ENCODE measurements at places on chromosomes 16 and 17.
A peak's percentile ranks its signal among the peaks of the same experiment; 100 is the strongest.

GRCh38 chr17:31825961-31826691, 32.9 kb downstream of the COPRS start:
- DNase-seq: no peak

DNA sequence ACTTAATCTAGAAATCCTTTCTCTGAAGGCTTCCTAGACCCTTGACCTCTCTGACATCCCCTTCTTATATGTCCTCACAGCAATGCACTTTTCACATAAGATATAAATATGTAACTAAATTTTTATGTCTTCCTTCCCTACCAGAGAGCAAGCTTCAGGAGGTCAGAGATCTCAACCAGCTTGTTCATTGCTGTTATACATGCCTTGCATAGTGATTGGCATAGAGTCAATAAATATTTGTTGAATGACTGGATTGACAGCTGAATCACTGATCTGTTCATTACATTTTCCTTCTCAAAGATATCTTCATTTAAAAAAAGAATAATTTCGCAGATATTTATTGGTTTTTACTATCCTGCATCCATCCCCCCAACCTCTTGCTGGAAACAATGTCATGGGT, 29.5 kb downstream of the HYDIN start:
- no peak for DNase-seq

- DNase-seq: no peak
Measured at GRCh38 chr16:11291091-11291703, 10.1 kb upstream of the PRM1 start.

DNA sequence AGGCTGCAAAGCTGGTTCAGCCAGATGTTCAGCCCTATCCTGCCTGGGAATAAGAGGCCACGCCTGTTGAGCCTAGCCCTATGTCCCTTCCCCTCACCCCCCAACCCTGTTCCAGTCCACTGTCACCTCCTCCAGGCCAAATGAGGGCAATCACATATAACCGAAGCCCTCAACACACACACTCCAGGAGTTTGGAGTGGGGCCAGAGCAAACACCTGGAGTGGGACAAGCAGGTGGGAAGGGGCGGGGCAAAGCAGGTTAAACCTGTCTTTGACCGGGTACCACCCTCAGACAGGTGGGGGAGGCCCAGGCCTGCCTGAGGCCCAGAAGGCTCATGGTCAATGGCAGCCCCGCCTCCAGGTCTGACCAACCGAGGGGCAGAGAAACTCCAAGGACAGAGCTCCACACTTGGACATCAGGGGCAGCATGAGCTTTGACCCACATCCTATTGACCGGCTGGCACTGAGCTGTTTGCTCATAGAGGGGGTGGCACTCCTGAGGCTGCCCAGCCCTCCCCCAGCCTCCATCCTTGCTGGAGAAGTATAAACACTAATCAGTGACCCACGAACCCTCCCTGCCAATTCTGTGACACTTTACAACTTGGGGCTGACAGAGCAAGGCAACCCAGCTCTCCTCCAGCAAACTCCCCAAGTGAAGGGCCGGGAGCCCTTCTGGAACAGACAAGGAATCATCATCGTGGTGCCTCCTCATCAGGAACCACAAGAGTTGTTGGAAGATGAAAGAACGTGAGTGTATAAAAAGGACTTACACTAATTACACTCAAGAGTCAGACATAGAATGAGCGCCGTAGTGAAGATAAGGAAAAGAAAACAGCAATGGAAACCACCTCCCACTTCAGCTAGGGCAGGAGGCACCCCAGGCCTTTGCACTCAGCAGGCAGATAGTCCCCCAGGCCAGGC, 1.5 kb downstream of the ESRP2 start:
- no peak for DNase-seq

DNA sequence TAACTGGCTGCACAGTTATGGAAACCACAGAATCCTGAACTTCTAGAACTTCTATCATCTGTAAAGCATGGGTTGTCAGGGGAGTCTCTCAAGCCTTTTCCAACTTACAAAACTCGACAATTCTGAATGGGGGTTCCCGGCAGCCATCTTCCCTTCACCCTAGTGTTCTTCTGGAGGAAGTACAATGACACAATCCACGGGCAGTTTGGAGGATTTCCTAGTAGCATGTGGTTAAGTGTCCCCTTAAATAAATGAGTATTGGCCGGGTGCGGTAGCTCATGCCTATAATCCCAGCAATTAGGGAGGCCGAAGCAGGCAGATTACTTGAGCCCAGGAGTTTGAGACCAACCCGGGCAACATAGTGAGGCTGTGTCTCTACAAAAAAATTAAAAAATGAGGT, 2.1 kb downstream of the SLC16A6 start:
- peak; percentile 82 for DNase-seq

DNA sequence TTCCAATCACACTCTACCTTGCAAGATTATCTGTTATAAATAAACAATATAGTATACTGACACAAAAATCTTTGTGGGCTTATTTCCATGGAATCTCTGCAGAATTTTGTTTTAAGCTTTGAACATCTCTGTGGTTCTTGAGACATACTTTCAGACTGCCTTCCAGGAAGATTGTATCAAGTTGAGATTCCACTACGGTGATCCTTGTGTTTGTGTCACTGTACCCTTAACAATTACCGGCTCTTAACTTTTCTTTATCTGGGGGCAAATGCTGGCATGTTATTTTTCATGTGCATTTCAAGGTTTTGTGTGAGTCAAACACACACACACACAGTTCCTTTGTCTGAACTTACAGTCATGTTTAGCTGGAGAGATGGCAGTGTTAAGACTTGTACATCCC, 472.7 kb upstream of the HSBP1 start:
- DNase-seq: no peak

- DNase-seq: peak; percentile 39
Measured at GRCh38 chr16:3182608-3183444, 5.2 kb upstream of the OR1F1 start.

DNA sequence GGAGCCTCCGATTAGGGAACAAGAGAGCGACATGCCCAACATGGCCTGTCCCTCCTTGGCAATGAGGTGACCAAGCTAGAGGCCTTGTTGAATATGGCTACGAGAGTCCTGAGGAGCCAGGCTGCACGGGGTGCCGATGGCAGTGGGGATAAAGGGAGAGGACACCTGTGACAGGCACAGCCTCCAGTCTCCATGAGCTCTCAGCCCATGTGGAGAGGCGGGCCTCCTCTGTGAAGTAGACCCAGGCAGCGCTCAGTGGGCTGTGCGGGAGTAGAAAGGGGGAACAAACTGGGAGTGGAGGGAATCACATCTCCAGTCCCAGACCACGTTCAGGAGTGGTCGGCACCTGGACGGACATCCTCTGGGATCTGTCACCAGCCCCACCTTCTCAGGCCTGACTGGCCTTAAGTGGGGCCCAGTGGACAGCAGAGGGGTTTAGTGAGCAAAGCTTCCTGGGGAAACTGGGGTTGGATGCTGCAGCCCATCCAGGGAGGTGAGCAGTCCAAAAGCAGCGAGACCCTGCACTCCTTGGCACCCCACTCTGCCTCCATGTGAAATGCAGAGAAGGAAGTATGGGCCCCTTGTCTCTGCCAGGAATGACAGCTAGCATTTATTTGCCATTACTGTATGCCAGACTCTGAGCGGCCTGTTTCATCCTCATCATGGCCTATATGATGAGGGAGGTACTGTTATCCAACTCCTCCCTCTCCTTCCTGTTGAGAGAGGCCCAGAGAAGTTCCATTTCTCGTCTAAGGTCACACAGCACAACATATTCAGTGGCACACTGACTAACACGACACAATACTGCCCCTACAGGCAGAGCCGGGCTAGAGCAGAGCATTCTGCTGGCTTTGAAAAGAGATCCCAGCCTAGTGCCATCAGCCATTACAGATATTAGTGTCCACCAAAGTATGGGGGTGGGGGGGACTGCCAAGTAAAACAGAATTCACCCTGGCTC, 4.5 kb upstream of the TMEM92 start:
- peak; percentile 74 for DNase-seq

DNA sequence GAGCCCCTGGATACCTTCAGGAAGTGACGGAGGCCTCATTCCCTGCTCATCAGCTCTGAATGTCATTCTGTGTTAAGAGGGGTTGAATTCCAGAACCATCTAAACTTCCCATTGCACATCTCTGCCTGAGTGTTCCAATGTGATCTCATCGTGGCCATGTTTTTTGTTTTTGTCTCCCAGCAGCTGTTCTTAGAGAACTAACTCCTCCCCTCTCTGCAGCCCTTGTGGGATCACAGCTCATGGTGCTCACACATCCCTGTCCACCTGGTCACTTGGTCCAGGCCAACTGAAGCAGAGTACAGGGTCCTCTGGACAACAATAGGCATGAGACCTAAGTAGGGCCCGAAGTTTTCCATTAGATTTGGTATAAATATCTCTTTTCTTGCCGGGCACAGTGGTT, 6.0 kb upstream of the SYT17 start:
- no peak for DNase-seq

GRCh38 chr17:71011391-71011790, 842.1 kb downstream of the KCNJ2 start:
- DNase-seq: no peak

DNA sequence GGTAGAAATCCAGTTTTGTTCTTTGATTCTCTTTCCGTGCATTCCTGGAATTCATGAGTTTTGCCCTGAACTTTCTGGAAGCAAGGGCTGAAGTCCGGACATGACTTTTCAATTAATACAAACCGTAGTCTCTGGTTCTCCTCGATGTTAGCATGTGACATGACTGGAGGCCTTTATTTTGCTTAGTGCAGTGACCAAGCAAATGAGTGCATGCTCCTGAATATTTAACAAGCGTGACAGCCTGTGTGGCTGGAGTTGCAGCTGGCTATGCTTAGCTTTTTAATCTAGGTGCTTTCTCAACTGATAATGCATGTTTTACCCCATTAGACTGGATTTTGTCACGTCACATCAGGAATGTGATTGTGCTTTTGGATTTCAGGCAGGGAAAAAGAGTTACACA, 302.1 kb downstream of the MAP2K6 start:
- DNase-seq: no peak

DNA sequence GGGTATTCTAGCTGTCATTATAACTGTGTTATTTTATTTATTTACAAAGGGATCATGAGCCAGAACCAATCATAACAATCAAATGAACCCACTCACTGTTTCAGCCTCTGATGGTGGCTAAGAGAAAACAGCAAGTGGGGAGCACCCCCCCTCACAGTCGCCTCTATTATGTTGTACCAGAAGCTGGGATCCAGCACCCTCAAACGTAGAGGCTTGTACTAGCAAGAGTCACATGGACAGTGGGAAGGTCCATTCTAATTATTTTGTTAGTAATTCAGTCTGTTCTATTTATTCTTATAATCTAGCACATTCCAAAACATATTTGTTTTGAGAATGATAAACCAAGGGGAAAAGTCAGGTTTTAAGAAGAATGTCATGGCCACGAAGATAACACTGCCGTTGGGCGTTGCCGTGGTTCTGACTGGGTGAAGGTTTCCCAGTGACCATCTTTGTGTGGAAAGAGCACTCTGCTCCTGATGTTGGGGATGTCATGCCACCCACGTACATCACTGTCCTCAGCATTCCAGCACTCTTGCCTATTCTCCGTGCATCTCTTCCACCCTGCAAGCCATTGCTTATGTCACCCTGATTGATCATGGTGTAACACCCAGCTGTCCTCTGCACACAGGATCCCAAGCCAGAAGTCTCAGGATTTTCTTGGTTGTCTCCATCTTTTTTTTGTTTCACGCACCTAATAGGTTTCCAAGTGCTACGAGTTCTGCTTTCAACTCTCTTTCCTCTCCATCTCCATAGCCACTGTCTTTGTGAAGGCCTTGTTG, 205.8 kb downstream of the PRKCA start:
- no peak for DNase-seq

DNA sequence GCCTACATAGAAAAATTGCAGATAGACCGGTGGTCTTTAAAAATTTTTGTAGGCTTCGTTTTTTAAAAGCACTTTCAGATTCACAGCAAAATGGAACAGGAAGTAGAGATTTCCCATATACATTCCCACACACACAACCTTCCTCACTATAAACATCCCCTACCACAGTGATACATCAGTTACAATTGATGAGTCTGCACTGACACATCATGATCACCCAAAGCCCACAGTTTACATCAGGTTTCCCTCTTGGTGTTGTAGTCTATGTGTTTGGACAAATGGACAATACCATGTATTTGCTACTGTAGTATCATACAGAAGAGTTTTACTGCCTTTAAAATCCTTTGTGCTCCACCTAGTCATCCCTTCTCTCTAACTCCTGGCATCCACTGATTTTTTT, 113.9 kb upstream of the ADAMTS18 start:
- peak; percentile 1 for DNase-seq

- DNase-seq: no peak
Measured at GRCh38 chr16:27356794-27357193, 43.0 kb downstream of the IL4R start.

DNA sequence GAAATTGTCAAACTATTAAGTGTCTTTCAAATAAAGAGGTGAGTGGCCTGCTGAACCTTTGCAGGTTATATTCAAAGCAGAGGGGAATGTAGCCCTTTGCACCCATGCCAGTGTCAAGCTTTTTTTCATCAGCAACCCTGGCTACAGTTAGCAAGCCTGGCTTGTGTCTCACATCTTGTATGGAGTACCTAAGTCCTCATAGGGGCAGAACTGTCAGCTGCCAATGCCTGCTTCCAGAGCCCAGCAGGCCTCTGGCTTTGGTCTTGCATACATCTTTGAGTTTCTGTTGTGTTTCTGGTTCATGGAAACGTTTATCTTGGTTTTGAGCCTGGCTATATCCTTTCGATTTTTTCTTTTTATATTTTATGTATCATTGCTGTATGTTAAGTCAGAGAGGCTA, 26.8 kb downstream of the REXO5 start:
- DNase-seq: no peak

GRCh38 chr16:88681709-88682451, 4.4 kb downstream of the SNAI3 start:
- peak; percentile 93 for DNase-seq

GRCh38 chr17:1197379-1197778, 17.6 kb upstream of the ABR start:
- DNase-seq: peak; percentile 95

- DNase-seq: no peak
Measured at GRCh38 chr17:12074346-12074745, 53.7 kb downstream of the MAP2K4 start.

GRCh38 chr17:69050999-69051775, 9.5 kb downstream of the ABCA9 start:
- peak; percentile 42 for DNase-seq

DNA sequence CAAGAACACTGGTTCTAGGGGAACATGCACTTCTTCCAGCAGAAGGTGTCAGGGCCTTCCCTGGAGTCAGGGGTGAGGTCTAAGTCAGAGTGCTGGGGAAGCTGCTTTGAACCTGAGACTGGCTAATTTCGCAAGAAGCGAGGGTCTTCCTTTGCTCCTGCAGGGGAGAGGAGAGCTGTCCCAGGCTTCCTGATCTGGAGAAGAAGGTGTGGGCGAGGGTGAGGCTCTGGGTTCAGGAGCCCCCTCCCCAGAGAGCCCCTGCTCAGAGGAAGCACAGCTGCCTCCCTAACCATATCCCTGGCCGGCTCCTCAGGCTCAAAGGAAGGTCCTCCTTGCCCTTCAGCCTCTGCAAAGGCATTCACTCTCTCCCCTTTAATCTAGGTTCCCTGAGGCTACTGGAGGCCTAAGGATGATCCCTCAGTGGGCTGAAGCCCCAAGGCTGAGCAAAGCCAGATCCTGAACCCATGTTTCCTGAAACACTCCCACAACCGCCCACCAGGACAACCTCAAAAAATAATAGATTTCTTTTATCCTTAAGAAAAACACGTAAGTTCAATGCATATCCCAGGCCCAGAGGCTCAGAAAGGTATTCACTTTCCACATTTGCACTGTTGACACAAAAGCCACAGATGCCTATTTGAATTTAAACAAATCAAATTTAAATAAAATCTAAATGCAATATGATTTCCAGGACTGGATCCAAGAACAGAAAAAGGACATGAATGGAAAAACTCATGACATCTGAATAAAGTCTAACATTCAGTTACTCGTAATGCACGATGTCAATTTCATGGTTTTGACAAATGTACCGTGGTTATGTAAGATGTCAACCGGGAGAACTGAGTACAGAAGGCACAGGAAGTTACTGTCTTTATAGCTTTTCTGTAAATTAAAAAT, 71.5 kb upstream of the RCVRN start:
- DNase-seq: peak; percentile 29
